ENCODE measurements at places on chromosomes 7 and 10.

DNA sequence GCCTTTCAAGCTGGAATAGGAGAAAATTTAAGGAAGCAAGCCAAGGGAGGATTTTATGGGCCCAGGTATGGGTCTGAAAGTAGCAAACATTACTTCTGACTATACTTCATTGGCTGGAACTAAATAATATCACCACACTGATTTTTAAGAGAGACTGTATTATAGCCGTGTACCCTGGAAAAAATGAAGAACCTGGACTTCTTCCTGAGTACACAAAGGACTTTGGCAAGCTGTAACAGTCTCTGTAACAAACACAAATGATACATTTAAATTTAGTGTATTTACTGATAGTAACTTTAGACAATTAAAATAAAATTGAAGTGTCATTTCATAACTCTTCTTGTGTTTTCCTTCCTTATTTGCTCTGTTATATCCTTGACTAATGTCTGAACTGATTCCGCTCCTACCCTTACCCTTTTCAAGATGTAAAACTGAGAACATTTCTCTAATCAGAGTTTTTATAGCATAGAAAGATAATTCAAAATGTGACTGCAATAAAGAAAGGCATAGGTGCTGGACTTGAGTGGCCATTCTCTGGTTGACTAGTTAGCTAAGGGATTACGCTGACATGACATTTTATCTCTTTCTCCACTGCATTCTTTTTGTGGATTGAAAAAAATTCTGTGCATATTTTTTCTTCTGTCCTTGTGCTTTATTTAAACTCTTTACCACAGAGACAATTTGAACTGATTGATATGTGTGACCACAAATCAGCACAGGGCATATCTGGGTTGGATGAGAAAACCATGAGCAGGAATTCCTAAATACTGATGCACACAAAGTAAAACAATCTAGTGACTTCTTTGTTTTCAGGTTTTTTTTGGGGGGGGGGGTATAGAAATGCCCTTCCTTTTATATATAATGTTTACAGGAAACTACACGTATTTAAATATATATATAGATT, 349.7 kb downstream of the MDFIC start:
- DNase-seq: no peak

DNA sequence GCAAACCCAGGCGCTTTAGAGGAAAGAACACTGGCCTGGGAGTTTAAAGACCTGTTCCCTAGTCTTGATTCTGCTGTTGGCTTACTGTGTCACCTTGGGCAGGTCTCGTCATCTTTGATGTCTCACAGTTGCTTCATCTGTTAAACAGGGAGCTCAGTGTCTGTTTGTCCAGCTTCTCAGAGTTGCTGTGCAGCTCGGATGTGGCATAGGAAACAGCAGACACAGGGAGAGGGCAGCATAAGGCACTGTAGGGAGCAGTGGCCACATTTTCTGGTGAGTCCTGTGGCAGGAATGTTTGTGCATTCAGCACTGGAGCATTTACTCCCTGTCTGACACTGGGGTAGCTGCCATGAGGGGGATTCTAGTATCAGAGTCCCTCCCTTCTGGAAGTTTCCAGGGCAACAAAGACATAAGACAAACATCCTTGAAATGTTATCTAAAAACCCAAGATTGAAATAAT, 2.0 kb downstream of the REPIN1 start:
- DNase-seq: no peak

DNA sequence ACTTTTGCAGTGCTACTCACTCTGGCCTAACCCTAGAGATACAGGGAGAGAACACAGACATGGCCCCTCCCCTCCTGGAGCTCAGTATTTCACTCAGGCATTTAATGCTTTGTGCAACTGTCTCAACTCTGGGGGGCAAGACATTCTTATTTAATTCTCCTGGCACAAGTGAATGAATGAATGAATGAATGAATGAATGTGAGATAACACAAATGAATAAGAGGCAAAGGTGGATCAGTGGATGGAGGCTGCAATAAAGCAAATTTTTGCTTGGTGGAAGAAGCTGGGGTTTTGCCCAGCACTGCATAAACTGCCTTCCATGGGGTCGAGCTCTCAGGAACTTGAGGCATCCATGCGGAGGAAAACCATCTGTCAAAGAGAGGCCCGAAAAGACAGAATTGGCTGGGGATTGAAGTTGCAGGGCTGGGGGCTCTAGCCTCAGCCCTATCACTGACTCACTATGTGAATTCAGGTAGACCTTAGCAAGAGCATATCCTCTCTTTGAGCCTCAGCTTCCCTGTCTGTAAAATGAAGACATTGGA, 441.4 kb upstream of the ZMIZ1 start:
- DNase-seq: no peak

DNA sequence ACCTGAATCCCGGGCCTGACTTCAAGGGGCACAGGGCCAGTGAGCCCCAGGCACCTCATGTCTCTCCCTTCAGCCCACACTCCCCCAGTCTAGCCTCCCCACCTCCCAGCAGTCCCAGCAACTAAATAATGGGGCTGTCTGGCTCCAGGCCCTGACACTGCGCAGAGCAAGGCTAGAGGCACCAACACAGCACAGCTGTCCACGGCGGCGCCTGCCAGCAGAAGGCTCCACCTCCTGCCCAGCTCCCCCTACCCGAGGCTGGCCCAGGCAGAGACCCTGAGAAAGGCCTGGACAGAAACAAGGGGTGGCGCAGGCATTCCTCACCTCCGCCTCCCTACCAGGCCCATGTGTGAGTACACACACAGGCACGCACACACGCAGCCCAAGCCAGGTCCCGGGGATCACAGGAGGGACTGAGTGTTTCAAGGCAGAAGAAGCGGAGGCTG, 6.1 kb downstream of the KCNH2 start:
- no peak for DNase-seq

- no peak for DNase-seq
Observed at GRCh38 chr10:4653160-4653559, 172.8 kb upstream of the AKR1E2 start.

DNA sequence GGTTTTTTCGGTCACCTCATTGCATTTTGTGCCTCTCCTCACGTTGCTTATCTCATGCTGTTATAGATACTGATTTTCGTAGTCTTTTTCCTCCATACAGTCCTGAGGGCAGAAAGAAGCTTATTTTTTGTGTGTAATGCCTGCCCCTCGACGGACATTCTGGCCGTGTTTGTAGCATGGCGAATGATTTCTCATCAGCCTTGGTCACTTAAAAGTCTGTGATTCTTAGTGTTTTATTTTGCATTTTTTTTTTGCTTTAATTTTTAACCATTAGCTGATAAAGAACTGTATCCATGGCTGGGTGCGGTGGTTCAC, 469 bp upstream of the NOC3L start:
- DNase-seq: no peak
